ENCODE measurements at places on chromosomes 11 and 22.

DNA sequence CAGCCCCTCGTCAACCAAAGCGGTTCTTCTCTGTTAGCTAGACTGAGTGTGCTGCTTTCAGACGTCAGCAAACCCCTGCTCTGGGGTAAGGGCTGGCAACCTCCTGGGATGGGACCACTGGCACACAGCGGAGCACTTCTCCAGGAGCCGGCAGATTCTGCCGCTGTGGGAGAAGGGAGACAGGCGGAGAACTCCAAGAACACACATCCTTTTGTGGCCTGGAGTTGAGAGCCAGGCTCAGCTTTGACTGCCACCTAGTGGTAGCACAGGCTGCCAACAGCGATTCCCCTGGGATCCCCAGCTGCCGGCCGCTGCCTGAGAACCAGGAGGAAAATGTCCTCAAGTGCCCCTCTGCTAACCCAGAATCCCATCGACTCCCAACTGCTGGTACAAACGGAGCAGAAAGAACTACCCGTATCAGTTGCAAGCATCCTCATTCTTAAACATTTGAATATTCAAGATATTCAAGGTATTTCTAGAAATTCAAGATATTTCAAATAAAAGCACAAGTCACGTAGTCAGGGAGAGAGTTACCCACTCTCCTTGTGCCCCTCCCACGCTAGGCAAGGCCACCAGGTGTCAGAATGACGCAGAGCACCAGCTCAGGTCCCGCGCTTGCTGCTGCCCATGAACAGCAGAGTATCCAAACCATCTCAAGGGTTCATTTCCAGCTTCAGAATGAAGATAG is 4.9 kb downstream of the LTO1 start:
- peak; percentile 49 for DNase-seq

DNA sequence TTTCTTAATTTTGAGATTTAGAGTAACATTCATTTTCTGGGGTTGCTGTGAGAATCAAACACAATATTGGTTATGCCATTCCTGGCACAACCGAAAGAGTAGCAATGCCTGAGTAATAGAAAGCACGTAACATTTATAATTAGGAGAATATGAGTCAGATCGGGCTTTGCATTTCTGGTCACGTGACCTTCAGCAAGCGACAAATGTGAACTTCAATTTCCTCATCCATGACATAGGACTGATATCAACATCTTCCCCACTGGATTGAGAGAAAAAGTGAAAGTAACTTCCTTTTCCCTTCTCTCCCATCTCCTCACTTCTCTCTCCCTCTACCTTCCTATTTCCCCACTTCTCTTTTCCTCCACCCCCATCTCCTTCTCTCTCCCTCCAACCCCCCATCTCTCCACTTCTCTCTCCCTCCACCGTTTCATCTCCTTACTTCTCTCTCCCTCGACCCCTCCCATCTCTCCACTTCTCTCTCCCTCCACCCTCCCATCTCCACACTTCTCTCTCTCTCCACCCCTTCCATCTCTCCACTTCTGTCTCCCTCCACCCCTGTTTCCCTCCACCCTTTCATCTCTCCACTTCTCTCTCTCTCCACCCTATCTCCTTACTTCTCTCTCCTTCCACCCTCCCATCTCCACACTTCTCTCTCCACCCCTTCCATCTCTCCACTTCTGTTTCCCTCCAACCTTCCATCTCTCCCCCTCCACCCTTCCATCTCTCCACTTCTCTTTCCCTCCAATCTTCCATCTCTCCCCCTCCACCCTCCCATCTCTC is 33.5 kb upstream of the CAT start:
- no peak for DNase-seq

- DNase-seq, result peak; percentile 5
Measured at GRCh38 chr11:115919341-115920091, 415.3 kb upstream of the CADM1 start.

DNA sequence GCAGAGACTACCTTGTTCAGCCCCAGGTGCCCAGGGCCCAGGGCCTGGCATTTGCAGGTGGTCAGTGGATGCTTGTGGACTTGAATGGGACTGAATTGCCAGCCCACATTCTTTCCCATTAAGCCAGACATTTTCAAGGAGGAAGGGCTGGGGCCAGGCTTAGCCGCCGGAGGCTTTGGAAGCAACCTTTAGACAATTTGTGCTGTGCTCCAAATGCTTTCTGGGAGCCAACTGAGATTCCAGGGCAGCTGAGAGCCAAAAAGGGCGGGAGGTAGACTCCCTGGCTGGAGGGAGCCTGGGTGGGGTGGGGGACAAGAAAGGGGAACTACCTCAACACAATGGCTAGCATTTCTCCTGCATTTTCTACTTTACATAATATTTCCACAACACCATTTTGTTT is 54.8 kb upstream of the TIMP3 start:
- no peak for DNase-seq

GRCh38 chr11:17552392-17553248 is 5.6 kb downstream of the OTOG start:
- DNase-seq, result no peak
